ENCODE measurements at places on chromosomes 12 and 14. TPM values are rescaled to one million over a fixed set of nuclear protein-coding genes. Genes with fewer than 3 reads are reported as not detected.

DNA sequence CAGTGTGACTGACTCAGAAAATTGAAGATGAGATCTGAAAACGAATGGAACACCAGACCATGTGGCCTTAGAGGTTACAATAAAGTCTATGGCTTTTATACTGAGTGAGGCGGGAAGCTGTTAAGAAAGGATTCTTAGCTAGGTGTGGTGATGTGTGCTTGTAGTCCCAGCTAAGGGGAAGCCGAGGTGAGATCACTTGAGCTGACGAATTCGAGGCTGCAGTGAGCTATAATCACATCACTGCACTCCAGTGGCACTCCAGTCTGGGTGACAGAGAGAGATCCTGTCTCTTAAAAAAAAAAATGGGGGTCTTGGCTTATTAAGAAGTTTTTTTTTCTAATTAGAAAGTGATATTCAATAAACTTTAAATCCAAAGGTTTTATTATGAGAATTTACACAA, 678.6 kb downstream of the TMTC2 start:
- DNase-seq = no peak

DNA sequence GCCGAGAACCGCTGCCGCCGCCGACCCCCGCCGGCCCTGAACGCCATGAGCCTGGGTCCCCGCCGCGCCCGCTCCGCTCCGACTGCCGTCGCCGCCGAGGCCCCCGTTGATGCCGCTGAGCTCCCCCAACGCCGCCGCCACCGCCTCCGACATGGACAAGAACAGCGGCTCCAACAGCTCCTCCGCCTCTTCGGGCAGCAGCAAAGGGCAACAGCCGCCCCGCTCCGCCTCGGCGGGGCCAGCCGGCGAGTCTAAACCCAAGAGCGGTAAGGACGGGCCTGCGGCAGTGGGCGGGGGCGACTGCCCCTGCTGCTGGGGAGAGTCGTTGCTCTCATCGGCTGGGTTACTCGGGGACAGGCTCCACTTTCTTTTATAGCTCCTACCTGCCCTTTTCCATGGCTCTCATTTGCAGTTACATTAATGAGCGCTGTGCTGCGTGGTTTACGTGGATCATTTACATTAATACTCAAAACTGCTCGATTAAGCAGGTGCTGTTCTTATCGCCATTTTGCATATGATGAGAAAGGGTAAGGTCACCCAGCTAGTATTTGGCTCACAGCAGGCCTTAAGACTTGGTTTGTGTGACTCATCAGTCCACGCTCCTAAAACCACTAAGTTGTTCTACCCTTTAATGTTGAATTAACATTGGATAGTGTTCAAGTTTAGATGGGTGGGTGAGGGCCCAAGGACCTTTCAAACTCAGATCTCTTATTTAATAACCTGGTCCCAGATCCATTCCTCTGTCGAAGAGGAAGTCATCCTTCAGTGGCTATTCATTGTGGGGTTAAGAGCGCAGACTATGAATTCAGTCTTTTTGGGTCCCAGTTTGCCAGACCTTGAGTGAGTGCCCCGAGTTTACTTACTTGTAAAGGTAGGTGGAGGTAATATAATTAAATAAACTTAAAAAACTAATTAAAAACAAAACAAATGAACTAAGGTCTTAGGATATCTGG, 823 bp downstream of the RNF10 start:
- peak; percentile 50 for DNase-seq

DNA sequence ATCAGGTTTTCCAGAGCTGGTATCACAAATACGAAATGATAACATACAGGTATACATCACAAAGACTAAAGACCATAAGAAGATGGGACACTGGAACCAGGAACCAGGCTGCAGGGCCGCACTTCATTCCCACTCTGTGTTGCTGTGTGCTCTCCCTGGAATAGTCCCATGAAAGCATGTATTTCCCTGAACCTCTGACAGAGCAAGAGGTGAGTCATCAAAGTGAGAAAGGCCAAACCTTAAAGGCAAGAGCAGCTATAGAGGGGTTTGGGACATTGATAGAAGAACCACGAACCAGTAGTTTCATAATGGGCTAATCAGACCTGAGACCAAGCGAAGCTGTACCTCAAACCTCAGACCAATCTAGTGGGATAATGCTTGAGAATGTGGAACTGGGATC, 283.0 kb upstream of the PRKD1 start:
- no peak for DNase-seq

DNA sequence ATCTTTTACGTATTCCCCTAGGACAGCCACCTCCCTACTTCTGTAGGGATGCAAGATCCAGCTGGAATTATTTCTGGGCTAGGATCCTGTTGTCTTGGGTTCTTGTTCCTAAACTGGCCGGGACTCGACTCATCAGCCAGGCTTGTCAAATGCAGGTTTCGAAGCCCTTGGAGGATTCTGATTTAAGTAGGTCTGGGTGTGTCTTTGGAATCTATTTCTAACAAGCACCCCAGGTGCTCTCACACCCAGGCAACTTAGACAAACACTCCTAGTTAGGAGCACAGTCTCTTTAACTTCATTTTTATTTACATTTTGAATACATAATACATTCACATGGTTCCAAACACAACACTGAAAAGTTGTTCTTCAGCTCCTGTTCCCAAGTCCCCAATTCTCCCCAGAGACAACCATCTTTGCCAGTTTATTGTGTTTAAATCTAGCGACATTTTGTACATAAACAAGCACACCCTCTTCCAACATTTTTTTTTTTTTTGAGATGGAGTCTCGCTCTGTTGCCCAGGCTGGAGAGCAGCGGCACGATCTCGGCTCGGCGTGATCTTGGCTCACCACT, 20.9 kb downstream of the MORN3 start:
- DNase-seq = no peak

HOXC12 gene
- not detected for total RNA-seq

GRCh38 chr14:70709726-70710382, 68.1 kb downstream of the TTC9 start:
- no peak for DNase-seq

- DNase-seq = no peak
These were observed 61.6 kb upstream of the GZMB start for GRCh38 chr14:24695265-24696241.

GRCh38 chr14:71729596-71729995, 202.6 kb upstream of the RGS6 start:
- no peak for DNase-seq

PPP1R1A gene
- total RNA-seq = 3.6 TPM

ACOT2 gene
- 28.0 TPM for total RNA-seq

GUCY2C gene
- total RNA-seq = not detected

DLGAP5 gene
- total RNA-seq = not detected

DNA sequence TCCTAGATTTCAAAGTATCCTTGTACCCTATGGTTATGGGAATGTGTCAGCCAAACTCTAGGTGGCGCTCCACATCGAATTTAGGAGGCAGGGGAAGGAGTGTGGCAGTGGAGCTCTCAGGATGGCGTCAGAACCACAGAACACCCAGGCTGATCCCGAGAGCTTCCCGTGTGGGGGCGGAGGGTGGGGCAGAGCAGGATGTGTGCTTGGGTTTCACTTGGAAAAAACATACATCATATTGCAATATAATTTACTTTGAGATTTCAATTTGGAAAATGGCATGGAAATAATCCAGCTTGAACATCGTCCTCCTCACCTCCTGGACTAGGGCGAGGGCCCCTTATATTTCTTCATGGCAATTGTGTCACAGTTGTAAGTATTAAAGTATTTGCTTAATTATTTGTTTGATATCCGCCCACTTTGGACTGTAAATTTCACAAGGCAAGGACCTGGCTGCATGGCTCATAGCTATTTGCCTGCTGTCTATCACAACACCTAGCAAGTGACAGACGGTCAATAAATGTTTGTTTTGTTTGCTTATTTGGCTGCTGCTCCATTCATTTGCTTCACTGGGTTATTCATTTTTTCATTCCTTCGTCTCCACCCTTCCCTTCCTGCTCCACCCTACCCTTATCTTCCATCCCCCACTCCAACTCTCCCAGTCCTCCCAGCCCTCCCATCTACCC, 221.5 kb upstream of the HMGA2 start:
- peak; percentile 78 for DNase-seq

GRCh38 chr12:1093166-1093751, 102.2 kb downstream of the ERC1 start:
- DNase-seq = peak; percentile 16

DNA sequence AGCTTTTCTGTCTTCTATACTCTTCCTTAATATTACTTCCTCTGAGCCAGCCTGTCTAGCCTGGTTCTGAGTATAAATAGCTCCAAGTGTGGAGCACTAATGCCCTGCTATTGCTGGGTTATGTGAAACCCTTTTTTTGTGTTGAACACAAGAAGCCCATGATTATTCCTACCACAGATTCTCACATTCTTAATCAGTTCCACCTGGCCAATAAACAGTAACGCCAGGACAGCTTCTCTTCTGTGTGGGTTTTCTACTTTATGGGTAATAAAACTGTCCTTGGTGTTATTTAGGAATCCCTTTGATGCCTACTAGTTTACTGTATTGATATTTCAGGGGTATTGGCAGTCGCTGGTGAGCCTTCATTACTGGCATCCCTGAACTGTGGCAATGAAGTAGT, 48.9 kb upstream of the LRIG3 start:
- DNase-seq = no peak
